ENCODE measurements at places on chromosomes 2 and 18. TPM values are rescaled to one million over a fixed set of nuclear protein-coding genes. Genes with fewer than 3 reads are reported as not detected.

PSMD14 gene
- total RNA-seq, result 56.5 TPM

COL4A3 gene
- total RNA-seq, result 3.4 TPM

CPO gene
- 2.8 TPM for total RNA-seq

TUBB6 gene
- total RNA-seq, result 8.0 TPM

GRCh38 chr2:157777427-157777826 lies 98.7 kb downstream of the ACVR1 start:
- DNase-seq, result no peak

DNA sequence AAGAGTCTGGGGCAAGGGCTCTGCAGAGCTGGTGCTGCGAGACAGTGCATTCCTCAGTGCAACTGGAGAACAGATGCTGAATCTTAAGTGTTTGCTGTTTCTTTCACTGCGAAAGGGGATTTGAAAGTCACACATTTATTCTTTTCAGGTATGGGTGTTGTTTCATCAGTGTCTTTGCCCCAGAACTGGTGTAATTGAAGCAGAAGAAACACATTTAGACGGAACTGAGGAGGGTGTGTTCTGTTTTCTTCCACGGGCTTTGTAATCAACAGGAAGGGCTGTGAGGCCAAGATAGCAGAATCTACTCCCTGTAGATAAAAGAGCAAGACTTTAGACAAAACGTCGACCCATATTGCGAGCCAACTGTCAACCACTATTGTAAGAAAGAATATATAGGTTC lies 151.9 kb downstream of the EPHA4 start:
- DNase-seq, result no peak

- DNase-seq, result no peak
Measured at GRCh38 chr18:73101977-73102376, 234.2 kb upstream of the NETO1 start.

GRCh38 chr2:65489269-65489668 lies 56.9 kb upstream of the SPRED2 start:
- DNase-seq, result no peak

RMC1 gene
- total RNA-seq, result 53.6 TPM

DNA sequence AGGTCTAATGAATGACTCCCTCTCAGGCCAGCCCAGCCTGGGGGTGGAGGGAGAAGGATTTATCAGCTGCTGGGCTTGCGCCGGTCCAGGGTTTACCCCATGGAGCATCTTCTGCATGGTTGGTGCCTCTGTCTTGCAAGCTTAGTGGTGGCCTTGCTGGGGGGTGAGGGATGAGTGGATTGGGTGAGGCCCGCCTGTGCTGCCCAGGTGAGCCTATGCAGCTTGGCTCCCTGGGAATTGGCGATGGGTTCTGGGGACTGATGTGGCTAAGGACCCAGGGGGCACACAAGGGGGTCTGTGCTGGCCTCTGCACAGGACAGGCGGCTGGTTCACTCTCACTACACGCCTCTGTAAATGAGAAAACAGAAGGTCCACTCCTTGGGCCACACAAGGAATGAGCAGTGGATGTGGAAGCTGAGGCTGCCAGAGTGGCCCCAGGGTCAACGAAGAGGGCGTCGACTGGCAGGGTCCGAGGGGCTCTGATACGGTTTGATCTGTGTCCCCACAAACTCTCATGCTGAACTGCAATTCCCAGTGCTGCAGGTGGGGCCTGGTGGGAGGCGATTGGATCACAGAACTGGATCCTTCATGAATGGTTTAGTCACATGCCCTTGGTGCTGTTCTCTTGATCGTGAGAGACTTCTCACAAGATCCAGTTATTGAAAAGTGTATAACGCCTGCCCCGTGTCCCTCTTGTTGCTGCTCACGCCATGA lies 151.6 kb upstream of the HDAC4 start:
- DNase-seq, result no peak

DNA sequence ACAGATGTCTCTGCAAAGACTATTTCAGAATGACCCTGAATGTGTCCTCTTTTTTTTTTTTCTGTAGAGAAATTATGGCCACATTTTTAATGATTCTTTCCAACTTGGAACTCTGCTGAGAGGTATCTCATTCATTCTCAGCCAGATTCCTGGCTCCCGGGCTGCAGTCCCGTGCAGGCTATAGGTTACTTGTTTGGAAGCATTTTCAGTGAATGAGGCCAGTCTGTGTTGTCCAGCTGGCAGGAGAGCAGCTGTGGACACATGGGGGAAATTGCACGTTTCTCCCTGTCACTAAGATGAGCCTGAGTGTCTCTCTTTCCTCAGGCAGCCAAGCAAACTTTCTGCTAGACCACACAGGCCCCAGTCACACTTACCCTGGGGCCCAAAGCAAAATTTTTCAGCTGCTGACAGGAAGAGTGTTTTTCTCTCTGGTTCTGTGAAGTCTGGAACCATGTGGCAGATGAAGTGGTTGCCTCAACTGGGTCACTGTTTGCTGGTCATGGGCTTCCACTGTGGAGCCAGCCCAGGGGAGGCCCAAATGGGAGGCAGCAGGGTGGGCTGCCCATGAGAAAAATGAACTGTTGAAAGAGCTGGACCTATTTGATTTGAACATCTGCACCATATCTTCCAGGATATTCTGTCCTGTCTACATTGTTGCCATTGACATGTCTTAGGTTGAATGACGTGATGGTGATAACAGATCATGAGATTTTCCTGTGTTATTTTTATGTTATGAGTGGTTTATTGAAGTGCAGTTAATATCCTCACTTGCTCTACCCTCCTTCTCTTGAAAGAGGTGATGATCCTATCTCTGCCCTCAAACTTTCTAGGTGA lies 431.2 kb downstream of the LPIN1 start:
- no peak for DNase-seq

- DNase-seq, result no peak
Measured at GRCh38 chr2:216507220-216508160, 8.8 kb downstream of the RPL37A start.

DNA sequence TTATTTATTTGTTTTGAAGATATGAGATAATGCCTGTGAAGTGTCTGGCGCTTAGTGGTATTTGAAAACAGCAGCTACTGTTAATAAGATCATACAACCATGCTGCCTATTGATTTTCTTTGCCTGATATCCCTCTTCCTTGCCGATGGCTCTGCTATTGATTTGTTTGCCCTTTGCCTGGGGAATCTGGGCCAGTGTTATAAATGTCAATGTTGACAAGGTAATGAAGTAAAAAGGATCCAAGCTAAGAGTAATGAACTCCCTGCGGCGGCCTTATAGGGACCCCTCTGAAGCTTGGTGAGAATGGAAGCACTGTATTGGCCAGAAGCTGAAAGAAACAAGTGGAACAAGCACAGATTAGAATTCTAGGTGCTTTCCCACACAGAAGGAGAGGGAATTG lies 854.6 kb downstream of the CNTNAP5 start:
- DNase-seq, result no peak

DNA sequence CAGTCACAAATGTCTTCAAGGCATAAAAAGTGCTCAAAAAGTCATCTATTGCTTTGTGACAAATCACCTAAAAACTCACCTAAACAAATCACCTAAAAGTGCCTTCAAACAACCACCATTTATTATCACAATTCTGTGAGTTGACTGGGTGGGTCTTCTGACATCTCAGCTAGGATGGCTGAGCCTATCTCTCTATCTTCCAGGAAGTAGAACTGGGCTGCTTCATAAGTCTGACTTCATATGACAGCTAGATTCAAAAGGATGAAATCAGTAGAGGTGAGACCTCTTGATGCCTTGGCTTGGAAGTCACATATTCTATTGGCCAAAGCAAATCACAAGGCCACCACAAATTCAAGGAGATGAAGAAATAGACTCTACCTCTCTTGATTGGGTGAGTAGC lies 199.2 kb upstream of the SLC39A10 start:
- no peak for DNase-seq

MROH2A gene
- total RNA-seq, result not detected

EPHA4 gene
- 218 TPM for total RNA-seq

- DNase-seq, result no peak
Measured at GRCh38 chr2:18244845-18245244, 315.6 kb downstream of the RDH14 start.

DNA sequence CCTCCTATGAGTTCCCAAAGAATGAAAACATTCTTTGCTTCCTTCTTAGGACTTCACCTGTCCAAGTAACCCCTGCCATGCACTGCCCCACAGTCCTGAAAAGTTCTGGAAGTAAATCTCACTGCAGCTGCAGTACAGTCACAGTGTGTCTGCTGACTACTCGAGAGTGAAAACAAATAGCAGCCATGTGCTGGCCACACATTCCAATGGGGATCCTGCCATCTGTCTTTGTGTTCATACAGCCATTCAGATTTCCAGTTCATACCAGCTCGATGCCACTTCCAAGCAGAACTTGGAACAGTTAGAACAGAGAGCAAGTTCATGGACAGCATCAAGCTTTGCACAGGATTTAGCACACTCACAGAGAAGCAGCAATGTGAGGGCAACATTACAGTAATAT lies 629.9 kb upstream of the ACVR2A start:
- DNase-seq, result no peak

C1QL2 gene
- 24.4 TPM for total RNA-seq

- no peak for DNase-seq
Measured at GRCh38 chr2:123073371-123073770, 951.7 kb upstream of the CNTNAP5 start.

GRCh38 chr18:28365411-28365831 lies 188.5 kb upstream of the CDH2 start:
- no peak for DNase-seq

DNA sequence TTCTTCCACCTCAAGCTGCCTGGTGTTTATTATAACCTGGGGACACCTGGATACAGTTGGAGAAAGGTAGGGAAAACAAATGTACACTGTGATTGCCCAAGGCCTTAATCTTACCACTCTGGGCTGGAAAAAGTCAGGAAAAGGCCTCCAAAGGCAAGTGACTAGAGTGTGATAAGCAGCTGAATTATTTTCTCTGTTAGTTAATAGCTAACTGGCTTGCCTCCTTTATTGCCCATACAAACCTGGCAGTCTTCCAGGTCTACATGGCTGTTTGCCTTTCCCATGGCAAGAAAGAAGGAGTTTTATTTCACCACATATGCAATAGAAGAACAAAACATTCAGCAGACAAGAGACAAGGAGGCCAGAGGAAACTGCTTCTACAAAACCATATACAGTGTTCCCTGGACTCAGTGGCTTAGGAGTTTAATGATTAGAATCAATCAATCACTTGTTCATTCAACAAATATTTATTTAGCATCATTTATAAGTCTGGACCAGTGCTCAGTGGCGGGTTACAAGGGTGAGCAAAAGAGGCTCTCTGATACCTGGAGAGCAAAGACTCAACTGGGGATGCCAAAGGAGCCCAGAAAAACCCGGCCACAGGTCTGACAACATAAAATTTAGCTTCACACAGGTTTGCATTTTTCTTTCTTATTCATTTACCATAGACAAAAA lies 27.5 kb upstream of the SUCLG1 start:
- DNase-seq, result no peak

DNA sequence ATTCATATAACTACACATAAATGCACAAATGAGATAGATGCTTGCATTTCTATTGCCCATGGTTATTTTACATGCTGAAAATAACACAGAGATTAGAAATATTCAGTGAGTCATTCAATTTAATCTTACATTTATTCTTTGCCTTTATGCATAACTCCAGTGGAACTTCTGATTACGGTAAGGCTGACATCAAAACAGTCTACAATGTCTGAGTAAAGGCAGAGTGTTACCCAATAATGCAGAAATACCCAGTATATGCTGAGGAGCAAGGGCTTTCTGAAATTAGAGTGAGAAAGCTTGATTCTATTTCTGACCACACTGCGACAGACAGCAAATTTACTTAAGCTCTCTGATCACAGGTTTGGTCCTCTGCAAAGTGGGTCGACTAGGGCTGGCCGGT lies 9.2 kb downstream of the NMI start:
- no peak for DNase-seq

DNA sequence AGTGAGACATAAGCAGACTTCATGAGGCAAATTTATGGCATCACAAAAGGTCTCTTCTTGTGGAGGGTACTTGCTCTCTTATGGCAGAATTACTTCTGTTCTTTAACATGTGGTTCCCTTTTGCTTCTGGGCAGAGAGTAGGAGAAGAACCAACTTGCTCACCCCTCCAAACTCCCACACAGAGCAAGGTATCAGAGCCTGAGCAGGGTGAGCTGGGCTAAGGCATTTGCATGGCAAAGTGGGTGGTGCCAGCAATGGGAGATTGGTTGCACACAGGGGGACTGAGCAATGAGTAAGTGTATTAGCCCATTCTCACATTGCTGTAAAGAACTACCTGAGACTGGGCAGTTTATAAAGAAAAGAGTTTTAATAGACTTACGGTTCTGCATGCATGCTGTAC lies 64.2 kb upstream of the ITGB6 start:
- no peak for DNase-seq

DSG1 gene
- 0.31 TPM for total RNA-seq

FAM110C gene
- 9.0 TPM for total RNA-seq

- no peak for DNase-seq
Measured at GRCh38 chr2:20242727-20243377, 17.9 kb upstream of the SDC1 start.

DNA sequence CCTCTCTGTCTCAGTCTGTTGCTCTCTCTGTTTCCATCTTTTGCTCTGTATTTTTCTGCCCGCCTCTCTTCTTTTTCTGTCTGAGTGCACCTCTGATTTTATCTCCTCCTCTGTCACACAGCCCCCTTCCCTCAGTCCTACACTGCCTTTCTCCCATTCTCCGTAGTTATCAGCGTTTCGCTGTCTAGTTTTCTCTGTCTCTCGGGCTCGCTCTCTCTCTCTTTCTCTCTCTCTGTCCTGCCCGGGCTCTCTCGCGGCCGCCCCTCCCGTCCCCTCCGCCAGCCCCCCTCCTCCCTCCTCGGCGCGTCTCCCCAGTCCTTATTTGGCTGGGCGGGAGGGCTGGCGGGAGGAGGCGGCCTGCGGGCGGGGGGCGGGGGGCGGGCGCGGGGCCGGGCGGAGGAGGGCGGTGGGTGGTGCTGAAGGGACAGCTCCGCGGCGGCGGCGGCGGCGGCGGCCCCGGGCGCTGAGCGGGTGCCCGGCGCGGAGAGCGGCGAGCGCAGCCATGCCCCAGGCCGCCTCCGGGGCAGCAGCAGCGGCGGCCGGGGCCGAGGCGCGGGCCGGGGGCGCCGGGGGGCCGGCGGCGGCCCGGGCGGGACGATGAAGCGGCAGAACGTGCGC lies at the start of gene KCNK3:
Gene KCNK3, plus strand, starts transcription at position 444 of the 618 bp plus-strand sequence. Its CDS starts 154 bp downstream, at position 598.
- no peak for DNase-seq

SYT4 gene
- total RNA-seq, result 87.6 TPM

- no peak for DNase-seq
Measured at GRCh38 chr2:43540021-43540779, 55.6 kb downstream of the THADA start.

- DNase-seq, result no peak
Measured at GRCh38 chr2:6914828-6915227, 2.4 kb upstream of the RNF144A start.
